ENCODE measurements at places on chromosomes 2 and 18.
A peak's percentile ranks its signal among the peaks of the same experiment; 100 is the strongest.

GRCh38 chr18:42765302-42765701 is 350.2 kb downstream of the RIT2 start:
- DNase-seq = no peak

GRCh38 chr2:197838036-197838435 is 33.6 kb downstream of the PLCL1 start:
- no peak for DNase-seq

- DNase-seq = no peak
These were observed 219.7 kb downstream of the THSD7B start for GRCh38 chr2:136985044-136985443.

GRCh38 chr2:8638327-8638726 is 43.5 kb upstream of the ID2 start:
- no peak for DNase-seq

- no peak for DNase-seq
These were observed 27.3 kb upstream of the NTSR2 start for GRCh38 chr2:11697103-11697871.

- no peak for DNase-seq
These were observed 288.3 kb downstream of the CYP26B1 start for GRCh38 chr2:71859211-71859847.

GRCh38 chr18:25704494-25704893 is 352.5 kb upstream of the ZNF521 start:
- no peak for DNase-seq

DNA sequence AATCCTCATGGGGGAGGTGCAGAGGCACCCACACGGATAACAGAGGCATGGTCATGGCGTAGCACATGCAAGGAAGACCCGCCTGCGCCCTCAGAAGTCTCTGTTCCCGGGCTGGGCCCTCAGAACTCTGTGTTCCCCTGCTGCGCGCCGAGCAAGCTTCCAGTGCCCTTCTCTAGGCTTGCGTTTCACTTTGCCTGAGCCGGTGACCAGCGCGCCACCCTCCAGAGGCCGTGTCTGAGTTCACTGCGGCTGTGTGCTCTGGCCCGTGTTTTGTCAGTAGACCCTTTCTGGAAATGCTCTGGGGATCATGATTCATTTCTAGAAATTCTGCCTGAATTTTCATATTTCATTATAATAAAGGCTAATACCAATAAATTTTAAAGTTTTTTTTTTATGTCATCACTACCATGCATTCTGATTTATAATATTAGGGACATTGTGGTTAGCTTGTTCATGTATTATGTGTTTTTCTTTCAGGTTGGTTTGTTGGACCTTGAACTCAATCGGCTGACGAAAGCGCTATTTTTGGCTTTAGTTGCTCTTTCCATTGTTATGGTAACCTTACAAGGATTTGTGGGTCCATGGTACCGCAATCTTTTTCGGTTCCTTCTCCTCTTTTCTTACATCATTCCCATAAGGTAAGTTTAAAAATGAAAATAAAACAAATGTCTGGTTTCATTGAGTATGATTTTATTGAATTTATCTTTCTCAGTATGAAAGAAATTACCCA is 142.7 kb upstream of the NFATC1 start:
- DNase-seq = no peak

- no peak for DNase-seq
These were observed 91.0 kb downstream of the TMEM17 start for GRCh38 chr2:62415019-62415431.

GRCh38 chr2:15766303-15766861 is 174.0 kb upstream of the MYCN start:
- DNase-seq = no peak

GRCh38 chr2:127619877-127620705 is 25.9 kb upstream of the GPR17 start:
- no peak for DNase-seq

GRCh38 chr18:57951117-57951796 is 92.8 kb upstream of the NEDD4L start:
- no peak for DNase-seq

DNA sequence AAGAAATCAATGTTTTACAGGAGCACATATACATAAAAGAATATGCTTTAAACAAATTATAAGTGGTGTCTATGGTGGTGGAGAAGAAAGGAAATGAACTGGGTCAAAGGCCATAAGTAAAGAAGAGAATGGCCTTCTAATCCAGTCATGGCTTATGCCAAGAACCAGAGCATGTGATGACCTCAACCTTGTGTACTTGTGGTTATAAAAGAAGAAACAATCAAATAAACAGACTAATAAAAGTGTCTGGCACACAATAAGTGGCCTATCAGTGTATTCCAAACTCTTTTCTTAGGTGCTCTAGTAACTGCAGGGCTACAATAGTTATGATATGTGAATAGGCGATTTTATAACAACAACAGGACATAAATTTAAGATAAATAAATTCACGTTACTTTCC is 2.6 kb downstream of the SERPINB11 start:
- no peak for DNase-seq

DNA sequence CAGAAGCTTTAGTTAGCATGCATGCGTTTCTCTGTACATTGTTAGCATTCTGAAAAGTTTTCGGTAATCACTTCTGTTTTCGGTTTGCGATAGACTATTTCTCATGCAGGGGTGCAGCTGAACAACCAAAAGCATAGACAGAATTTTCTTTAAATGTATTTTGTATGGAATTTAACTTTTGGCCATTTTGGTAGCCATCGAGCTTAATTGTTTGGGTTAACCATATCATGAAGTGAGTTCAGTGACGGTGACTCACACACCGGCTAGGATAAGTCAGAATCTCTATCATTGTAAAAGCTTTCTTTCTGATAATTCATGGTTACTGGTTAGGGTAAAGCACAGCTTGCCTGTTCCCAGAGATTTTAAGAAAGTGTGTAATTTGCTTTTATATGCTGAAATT is 107.2 kb downstream of the CD226 start:
- DNase-seq = no peak

DNA sequence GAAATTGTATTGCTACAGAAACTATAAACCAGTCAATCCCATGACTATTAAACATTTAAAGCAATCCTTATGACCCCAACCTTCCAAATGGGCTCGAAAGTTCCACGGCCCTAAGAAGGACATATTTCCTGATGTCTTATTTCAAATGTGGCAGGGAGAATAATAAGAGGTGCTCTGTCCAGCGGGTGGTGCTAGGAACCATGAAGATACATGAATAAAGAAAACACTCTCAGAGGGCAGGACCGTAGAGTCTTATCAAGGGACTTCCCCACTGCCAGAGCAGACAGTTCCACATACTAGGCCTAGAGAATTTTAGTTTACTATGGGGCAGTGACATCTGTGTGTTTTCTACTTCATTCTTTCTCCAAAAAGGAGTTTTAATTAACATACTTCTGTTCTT is 187.1 kb upstream of the PIK3C3 start:
- peak; percentile 9 for DNase-seq

- no peak for DNase-seq
These were observed 347.6 kb downstream of the CTNNA2 start for GRCh38 chr2:79860228-79861058.

DNA sequence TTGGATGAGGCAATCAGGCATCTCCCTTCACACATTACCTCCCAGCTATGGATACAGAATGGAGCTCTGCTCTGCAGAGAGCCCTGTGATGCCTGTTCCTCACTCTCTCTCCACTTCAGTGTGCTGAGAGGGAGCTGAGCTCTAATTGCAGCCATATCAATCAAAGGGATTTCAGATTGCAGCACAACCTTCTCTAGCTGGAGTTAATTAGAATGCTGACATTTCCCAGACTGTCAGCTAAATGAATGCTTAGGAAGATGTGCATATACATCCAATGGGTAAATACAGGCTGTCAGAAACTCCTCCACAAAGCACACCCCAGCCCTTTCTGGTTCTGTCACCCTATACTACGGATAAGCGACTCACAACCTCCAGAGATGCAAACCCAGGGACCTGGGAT is 402.6 kb downstream of the EIPR1 start:
- peak; percentile 86 for DNase-seq

DNA sequence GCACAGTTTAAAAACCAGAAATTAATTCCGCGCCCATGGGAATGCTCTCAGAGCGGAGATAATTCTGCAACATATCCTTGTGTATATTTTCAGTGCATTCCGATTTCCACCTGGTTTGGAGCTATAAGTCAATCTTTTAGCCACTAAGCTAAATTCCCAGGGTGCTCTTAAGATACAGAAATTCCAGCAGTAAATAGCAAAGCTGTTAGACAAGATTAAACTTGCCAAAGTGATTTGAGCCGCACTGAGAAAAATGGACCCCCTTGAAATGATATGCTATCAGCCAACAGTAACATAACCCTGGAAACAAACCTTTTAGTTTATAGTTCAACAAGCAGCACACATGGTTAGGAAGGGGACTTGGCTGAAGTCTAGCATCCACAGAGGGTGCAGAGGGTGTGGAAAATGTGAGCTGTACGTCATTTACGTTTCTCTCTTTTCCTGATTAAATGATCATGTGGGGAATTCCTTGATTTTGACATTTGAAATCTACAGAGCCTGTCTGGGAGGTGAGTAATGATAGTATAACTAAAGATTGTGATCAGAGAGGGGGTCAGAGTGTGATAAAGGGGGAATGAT is 99.8 kb upstream of the COPS8 start:
- DNase-seq = peak; percentile 33

DNA sequence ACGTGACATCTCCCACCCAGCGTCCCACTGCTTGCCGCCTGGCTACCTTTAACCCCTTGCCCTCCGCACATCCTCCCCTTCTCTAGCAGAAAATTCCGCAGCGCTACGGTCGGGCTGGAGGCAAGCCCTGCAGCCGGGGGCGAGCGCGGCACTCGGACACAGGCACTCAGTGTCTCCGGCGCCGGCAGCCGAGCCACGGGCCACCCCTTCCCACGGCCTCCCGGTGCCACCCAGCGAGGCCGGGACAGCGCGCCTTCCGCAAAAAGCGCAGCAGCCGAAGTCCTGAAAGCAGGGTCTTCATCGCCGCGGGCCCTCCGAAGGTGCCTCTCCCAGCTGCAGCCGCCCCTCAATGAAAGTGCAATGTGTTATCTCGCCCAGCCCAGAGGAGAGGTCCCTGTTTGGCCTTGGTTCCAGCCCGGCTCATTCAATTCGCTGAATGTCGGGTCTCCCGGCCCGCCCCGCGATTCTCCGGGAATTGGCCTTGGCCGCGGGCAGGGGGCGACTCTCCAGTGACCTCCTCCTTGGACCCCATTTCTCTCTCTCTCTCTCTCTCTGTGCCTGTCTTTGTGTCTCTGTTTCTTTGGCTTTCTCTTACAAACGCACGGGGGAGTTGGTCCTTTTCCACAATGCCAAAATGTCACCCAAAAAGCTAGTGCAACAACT is 1.1 kb downstream of the DLGAP1 start:
- no peak for DNase-seq

DNA sequence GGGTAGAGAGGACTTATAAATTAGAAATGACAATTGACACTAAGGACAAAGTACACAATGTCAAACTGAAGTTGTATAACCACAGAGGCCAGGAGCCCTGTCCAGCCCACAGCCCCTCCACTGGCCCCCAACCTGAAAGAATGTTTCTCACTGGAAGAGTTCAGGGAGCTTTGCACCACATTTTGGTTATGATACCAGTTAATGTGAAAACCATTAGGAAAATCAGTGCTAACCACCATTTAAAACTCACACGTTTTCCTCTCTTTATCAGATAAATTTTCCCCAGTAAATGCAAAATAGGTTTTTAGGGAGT is 6.2 kb upstream of the IL1RL2 start:
- DNase-seq = no peak

GRCh38 chr2:217901400-217901799 is 101.4 kb downstream of the TNS1 start:
- no peak for DNase-seq

GRCh38 chr18:51442012-51442411 is 244.5 kb upstream of the MEX3C start:
- DNase-seq = no peak

- DNase-seq = no peak
These were observed 4.5 kb upstream of the FHL2 start for GRCh38 chr2:105403241-105403782.

DNA sequence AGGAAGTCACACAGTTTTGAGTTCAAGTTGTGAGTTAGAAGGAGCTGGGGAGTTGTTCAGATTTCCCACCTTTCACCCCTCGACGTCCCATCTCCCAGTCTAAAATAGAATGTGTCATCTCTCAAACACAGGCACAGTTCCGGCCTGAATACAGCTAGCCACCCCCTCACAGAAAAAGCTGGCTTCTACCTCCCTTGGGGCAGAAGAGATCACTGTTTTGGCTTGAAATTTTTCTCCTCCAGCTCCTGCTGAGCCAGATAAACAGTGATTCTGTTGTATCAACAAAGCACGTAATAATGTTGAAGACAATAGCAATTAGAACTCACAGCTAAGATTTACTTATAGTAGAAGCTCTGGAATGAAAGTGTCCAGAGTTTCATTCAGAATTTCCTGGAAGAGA is 74.7 kb downstream of the KIAA2012 start:
- no peak for DNase-seq

- no peak for DNase-seq
These were observed 89.8 kb upstream of the ITGB6 start for GRCh38 chr2:160289831-160290230.

DNA sequence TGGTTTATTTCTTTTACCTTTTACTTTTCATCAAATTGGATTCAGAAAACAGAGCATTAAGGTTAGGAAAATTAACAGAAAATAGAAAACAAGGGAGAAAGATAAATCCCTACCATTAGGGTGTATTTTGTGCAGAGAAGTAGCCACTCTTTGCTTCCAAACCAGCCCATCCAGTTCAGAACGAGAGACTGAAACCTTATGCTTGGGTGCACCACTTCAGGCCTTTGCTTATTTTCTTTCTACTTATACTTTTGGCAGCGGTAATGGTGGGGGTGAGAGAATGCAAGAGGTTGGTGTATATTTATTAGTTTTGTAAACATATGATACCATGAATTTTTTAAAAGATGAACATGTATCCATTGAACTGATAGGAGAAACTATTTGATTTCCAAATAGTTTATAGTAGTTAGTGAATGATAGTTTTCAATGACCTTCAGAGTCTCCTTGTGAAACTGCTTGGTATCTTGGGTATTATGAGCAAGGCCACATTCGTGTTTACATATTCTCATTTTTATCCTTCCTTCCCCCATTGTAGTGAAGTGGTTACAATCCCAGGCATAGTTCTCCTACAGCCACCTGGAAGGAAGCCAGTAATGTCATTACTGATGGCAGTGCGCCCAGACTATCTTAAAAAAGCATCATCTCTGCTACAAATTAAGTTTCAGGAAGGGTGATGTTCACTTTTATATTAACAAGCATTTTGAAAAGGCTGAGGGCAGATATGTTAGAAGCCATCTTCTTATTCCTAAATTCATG is 60.8 kb downstream of the MFSD6 start:
- DNase-seq = peak; percentile 79

DNA sequence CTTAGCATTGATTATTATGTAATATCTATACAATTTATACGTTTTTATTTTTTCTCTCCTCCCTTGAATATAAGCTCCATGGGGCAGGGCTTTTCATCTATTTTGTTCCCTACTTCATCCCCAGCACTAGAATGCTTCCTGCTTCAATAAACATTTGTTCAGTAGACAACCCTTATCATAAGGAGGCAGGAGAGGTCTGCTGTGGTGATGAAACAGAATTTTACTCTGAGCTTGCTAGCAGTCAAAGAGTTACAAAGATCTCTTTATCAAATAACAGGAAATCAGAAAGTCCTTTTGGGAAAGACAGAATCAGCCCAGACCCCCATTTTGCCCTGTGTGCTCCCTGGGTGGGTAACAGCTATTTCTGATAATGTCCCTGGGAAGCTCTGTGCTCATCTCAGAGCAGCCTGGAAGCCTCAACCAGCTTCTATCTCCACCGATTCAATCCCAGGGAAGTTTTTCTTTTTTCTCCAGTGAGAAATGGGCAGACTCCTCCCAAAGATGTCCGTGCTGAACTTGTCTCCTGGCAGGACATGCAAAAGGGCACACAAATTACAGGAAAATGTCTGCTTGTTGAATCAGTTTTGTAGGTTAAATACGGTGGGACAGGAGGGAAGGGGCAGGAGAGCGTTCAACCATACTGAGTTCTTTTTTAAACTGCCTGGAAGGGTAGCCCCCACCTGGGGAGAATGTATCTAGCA is 84.7 kb upstream of the PKDCC start:
- DNase-seq = no peak
